ENCODE measurements at places on chromosomes 4 and X.

DNA sequence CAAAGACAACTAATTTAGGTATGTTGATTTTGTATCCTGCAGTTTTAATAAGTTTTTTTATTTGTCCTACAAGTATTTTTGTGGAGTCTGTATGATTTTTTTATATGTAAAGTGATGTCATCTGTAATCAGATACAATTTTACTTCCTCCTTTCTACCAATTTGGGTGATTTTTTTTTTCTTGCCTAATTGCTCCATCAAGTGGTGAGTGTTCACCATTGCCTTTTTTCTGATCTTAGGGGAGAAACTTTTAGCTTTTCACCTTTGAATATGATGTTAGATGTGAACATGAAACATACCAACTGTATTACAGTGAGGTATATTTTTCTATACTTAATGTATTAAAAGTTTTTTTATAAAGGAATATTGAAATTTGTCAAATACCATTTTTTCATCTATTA, 362.3 kb downstream of the PABPC4L start:
- no peak for DNase-seq

- no peak for DNase-seq
Measured at GRCh38 chr4:21139327-21139726, 439.1 kb downstream of the PACRGL start.

- no peak for DNase-seq
Measured at GRCh38 chr4:61532336-61533000, 332.3 kb downstream of the ADGRL3 start.

GRCh38 chrX:119728487-119728886, 29.9 kb upstream of the SOWAHD start:
- DNase-seq: no peak

DNA sequence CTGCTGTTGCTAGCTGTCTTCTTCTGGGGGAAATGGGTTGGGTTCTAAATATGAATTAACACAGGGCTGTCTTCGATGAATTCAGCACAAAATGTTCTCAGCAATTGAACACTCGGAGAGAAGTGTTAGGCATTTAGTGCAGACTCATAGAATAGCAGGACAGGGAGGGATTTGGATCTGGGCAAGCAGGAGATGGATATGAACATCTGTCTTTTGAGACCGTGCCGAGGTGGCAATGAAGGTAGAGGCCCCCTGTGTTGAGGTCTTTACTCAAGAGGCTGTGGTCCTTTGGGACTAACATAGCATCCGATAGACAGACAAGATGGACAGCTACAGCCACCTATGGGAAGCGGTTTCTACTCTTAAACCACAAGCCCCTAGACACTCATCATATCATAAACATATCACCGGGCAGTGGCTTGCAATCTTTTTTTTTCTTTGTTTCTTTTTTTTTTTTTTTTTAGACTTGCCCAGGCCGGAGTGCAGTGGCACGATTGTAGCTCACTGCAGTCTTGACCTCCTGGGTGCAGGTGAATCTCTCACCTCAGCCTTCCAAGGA, 6.7 kb downstream of the CD99 start:
- DNase-seq: no peak

- no peak for DNase-seq
Measured at GRCh38 chrX:109889289-109890006, 113.5 kb upstream of the TMEM164 start.

GRCh38 chr4:1879485-1879884, 8.3 kb downstream of the NSD2 start:
- no peak for DNase-seq

DNA sequence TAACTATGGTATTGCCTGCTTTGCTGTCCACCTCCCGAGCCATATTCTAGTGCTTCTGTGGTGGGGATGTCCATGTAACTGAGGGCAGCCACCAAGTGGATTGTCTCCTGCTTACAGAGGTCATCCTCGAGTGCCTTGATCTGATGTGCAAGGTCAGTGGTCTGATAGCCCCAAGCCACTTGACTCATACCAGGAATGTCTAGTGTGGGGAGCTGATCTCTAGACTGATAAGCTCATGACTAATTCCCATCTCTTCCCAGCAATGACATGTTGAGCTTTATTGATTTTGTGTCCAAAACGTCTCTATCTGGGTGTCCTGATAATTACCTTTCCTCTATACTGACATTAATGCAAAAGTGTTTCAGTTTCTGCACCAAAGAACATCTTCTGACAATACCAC, 168.4 kb upstream of the WDR1 start:
- no peak for DNase-seq

DNA sequence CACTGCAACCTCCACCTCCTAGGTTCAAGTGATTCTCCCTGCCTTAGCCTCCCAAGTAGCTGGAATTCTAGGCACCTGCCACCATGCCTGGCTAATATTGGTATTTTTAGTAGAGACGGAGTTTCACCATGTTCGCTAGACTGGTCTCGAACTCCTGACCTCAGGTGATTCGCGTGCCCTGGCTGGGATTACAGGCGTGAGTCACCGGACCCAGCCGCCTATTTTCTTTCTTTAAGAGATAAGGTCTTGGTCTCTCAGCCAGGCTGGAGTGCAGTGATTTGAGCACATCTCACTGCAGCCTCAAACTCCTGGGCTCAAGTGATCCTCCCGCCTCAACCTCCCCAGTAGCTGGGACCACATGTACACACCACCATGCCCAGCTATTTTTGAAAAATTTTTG, 166.5 kb downstream of the DHRSX start:
- DNase-seq: no peak
